IPS-NIHi11 (cell line): ENCODE measurements at places on chromosomes 3 and 15.

DNA sequence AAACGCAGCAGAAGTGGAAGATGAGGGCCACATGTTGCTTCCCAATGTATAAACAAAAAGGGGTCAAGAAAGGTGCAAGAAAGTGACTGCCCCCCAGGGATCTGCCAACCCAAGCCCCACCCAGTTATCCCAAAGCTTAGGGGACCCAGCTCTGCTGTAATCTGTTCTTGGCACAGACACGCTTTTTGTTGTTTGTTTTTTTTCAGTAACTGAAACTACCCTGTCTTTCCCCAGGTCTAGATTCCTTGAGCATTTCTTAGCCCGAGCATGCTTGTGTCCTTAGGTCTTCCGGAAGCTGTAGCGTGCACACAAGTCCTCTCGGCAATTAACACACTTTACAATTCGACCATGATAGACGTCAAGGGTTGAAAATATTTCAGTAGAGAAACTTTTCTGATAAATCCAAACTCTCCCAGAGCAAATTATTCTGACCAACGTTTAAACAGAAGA lies 8.5 kb upstream of the PPARG start:
- DNase-seq: no peak

GRCh38 chr15:39413558-39413957 lies 167.3 kb upstream of the THBS1 start:
- no peak for DNase-seq

DNA sequence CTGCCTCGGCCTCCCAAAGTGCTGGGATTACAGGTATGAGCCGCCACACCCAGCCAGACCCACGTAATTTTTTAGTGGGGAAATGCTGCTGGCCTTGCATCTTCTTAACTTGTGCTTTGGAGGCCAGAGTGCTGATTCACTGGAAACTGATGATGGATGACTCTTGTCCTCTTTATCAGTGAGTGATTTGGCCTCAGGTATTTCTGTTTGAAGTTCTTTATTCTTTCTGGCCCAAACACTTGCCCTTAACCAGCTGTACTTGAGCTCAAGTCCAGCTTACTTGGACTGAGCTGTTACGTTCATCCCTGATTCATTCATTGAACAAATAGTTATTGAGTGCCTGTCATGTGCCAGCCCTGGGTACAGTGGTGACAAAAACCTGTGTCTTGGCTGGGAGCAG lies 4.2 kb downstream of the PTPN23 start:
- DNase-seq: no peak

GRCh38 chr15:29570948-29571791 lies 251.1 kb downstream of the TJP1 start:
- peak; percentile 84 for DNase-seq

- peak; percentile 74 for DNase-seq
These were observed 63.0 kb downstream of the SH3BP5 start for GRCh38 chr3:15269091-15269989.

DNA sequence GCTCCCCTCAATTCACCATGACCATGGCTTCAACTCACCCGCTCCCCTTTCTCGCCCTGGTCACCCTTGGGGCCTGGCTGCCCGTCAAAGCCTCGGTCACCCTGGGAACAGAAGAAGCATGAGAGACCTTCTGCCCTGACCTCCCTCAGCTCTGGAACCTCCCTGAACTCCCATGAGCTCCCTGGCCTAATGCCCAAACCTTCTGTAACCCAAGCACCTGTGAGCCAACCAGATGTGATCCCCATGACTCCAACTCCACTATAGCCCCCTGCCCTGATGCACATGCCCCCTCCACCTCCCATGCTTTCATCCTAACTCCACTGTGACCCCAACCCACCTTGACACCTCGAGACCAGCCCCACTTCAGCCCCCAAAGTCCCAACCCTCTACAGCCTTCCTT lies 3.5 kb upstream of the UCN2 start:
- DNase-seq: no peak

GRCh38 chr3:58258392-58259055 lies 20.9 kb downstream of the ABHD6 start:
- DNase-seq: no peak

GRCh38 chr3:158709666-158710083 lies 22.6 kb downstream of the RARRES1 start:
- no peak for DNase-seq

- DNase-seq: no peak
These were observed 45.5 kb downstream of the SUCNR1 start for GRCh38 chr3:151919030-151919328.

DNA sequence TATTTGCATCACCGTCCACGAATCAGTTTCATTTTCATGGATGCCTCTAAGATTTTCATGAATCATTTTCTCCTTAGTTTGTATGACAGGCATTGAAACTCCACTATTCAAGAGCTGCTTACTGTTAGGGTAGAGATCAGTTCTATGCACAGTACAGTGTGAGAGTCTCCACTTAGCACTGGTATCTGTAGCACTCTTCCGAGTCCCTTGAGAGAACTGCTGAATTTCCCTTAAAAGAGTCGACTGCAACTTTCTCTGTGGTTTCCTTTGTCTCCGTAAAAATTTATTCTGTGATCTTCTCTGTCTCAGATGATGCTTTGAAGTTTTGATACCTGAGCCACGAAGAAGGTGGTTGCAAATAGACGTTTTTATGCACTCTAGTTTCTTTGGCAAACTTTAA lies 14.8 kb downstream of the GTPBP8 start:
- DNase-seq: no peak

- DNase-seq: no peak
These were observed 83.0 kb downstream of the CNTN3 start for GRCh38 chr3:74531491-74531890.
